Midbrain (tissue), 1 donor: ENCODE measurements at places on chromosomes 3 and 15.

DNA sequence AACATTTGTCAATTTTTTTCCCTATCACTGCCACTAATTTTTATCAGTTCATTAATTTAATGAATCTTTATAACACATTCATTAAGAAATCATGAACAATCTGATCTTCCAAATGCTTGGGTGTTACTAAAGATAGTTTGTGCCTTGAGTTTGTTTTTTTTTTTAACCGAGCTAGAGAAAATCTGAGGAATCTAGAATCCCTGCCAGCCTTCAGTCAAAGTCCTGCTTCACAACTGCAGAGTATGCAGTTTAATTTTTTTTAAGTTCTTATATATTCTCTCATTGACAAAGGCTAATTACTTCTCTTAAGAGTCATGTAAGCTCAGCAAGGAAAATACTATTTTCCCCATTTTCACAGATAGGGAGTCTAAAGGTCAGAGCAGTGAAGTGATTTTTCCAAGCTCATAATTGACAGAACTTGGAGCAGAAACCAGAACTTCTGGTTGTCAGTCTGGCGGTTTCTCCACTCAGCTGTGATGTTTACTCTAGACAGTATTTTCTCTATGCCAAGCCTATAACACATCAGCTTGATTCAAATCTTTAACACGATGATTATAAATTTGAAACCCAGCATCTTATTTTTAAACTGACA lies 55.7 kb downstream of the TNIK start:
- no peak for DNase-seq

DNA sequence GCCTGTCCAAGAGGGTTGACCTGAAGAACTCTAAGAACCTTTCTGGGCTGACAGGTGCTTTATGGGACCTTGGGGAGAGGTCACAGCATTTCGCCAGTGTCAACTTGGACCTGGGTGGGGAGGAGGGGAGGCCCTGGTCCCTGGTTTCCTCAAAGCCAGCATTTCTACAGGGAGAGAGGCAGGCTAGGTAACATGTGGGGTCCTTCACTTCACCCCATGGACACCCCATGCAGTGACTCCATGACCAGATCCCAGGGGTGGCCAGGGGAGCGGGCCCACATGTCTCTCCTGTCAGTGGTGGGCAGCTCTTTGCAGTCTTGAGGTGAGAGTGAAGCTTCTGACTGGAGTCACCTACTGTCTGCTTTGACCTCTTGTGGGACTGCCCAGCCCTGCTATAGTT lies 35.8 kb downstream of the GOLGA6L10 start:
- no peak for DNase-seq

DNA sequence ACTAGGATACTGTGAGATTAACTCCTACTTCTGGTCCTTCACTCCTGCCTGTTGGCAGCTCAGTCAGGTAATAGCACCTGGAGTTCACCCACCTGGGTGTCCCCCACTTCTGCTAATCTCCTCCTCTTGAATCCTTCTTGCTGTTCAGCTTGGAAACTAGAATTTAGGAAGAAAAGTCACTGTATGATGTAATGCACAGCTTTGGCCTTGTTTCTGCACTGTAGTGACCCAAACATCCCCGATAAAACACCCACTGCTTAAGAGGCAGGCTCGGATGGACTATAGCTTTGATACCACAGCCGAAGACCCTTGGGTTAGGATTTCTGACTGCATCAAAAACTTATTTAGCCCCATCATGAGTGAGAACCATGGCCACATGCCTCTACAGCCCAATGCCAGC lies 24.8 kb downstream of the STARD5 start:
- no peak for DNase-seq

DNA sequence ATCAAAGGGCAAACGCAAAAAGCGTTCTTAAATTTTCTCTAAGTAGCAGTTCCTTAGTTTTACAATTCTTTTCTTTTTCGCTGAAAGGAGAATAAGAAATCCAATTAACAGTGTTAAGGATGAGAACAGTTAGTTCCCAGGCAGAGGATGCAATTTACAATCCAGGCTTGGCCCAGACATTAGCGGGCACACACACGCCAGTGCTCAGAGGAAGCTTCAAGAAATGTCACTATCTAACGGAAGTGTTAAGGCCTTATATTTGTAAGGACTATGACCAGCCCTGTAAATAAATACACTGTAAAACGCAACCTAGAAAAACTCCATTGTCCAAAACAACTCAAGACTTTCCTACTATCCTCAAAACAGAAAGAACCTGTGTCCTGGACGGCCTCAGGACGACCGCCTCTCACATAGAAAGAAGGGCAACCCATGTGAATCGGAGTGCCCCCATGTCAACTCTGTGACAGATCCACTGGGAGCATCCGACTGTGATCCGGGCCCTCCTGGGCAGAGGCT lies 1.3 kb downstream of the ACAP2 start:
- DNase-seq: peak; percentile 56

DNA sequence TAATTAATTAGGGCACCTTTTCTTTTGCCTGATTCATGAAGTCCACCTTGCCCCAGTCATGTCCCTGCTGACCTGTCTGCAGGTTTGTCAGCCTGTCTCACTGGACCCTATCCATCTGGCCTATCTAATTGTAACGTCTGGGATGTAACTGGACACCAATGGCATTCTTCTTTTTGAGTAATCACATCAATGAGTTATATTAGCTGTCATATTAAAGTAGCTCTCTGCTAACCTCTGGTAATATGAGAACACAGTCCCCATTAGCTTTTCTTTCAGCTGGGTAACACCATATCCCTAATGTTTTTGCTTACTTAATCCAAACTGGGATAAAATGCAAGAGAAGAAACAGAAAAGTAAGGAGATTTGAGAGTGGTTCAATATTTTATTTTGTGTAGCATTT lies 166.2 kb upstream of the VEPH1 start:
- DNase-seq: no peak

DNA sequence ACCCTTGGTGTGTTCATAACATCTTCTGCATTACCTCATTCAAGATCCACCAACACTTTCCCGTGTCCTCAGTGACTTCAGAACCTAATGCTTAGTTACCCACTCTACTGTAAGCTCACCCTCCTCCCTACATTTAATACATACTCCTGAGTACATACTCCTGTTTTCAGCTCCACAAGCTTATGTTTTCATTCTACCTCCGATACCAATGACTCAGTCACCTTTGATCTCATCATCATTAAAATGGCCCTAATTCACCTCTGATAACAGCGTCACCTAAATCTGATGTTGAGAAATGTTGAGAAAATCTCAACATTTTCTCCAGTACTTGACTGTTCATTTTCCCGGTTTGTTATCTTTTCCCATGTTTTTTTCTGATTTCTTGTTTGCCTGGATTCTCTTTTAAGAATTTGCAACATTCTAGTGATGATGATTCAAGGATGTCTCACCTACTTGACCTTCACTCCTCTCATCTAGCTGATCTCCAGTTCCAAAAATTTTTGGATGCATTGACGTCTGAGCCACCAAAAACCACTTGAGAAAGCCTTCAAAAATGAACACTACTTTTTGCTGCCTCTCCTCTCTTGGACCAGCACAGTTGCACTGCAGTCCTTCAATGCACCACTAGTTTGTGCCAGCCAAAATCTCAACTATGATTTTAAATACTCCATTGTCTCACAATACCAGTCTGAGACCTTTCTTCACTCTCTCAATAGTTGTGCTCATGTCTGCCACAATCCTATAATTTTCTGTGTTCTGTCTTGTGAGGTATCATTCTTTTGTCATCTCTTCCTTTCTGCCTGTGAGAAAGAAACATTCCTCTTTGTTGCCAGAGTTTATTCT lies 220.7 kb upstream of the SEMA6D start:
- no peak for DNase-seq

- no peak for DNase-seq
Measured at GRCh38 chr3:28606283-28606682, 257.7 kb upstream of the AZI2 start.

- DNase-seq: no peak
Measured at GRCh38 chr15:48233246-48233645, 27.1 kb downstream of the SLC12A1 start.

DNA sequence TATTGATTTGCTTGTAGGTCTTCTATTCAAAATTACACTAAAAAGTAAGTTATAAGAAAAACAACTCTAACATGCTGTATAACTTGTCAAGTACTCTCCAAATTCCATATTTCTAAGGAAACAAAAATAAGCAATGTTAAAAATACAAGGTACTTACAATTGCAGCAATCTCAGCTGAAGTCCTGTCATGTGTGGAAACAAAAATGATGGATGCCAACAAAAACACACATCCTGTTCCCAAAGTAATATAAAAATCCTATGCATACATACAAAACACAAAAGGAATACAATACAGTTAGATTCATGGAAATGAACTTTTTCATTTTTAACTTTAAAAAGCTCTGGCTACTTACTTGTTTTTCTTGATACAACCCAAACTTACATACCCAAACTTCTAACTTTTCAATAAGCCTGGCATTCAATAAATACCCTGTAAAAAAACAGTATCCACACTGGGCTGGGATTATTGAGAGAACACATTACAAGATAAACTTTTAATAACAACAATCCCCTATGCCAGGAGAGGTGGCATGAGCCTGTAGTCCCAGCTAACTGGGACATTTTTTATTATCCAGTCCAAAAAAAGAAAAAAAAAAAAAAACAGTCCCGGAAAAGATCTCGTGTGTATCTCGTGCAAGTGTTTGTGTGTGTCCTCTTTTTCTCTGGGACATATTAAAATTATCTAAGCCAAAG lies 14.7 kb downstream of the CMTM6 start:
- no peak for DNase-seq

- no peak for DNase-seq
Measured at GRCh38 chr3:152192050-152192449, 76.7 kb upstream of the MBNL1 start.

DNA sequence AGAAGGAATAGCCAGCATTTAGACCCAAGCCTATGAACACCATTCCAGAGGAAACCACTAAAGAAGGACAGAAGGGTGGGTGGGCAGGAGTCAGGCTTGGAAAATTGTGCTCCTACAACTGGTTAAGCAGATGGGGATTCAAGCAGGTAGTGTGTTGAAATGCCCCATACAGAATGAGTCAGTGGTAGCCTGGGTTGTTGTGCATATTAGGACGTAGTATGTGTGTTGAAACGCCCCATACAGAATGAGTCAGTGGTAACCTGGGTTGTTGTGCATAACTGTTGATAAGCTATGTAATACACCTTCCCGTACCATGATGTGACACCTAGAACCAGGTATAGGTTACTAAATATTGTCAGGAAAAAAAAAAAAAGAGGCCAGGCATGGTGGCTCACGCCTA lies 34.0 kb downstream of the MINDY4B start:
- DNase-seq: no peak

GRCh38 chr3:12413721-12414255 lies 70.5 kb upstream of the TSEN2 start:
- no peak for DNase-seq

- DNase-seq: no peak
Measured at GRCh38 chr3:111737047-111737705, 121.9 kb upstream of the PHLDB2 start.

- no peak for DNase-seq
Measured at GRCh38 chr15:96966554-96966953, 636.1 kb downstream of the NR2F2 start.

DNA sequence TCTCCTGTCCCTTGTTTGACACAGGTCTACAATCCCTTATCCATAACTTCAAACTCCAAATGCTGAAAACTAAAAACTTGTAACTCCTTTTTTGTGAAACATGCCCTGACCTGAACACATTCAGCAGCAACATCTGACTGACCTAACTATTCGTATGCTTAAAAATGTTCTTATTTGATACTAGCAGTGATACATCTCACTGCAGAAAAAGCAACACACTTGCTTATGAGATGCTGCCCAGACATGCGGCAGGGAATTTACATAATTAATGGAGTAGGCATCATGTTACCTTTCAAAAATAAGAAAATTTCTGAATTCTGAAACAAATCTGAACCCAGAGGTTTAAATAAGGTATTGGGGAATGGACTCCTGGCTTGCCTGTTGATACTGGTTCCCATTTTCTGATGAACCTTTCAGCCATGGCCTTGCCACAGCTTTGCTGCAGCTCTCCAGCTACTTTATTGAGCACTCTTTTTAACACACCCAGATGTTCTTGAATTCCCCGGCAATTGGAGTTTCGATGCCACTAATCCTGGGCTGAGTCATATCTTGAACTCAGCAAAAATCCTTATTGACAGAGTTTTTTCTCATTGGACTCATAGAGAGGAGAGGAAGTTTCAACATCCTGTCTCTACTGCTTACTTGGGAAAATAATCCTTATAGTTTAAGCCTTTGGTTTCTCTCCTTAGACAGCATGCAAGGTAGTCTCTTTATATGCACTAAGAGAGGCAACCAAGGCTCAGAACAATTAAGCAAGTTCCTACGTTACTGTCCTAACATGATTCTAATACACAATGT lies 296.6 kb upstream of the LMCD1 start:
- DNase-seq: no peak

DNA sequence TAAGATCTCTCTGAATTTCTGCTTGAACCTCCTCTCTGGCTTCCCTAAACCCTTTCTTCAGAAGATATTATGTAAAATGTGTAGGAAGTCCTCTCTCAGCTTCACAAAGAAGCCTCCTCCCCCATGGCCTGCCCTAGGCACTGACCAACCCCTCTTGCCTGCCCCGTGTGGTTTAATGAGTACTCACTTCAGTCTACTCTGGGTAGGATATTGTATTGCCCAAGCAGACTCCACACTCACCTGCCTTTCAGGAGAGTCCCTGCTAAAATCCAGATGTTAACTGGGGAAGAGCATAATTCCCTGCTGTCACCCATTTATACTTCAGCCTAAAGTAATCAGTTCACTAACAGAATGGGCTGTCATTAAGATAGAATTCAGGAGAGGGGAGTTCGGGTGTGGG lies 2.6 kb upstream of the AGBL1 start:
- no peak for DNase-seq

- no peak for DNase-seq
Measured at GRCh38 chr3:134340362-134340981, 33.8 kb downstream of the AMOTL2 start.

GRCh38 chr3:111173328-111173900 lies 101.8 kb downstream of the NECTIN3 start:
- DNase-seq: no peak

DNA sequence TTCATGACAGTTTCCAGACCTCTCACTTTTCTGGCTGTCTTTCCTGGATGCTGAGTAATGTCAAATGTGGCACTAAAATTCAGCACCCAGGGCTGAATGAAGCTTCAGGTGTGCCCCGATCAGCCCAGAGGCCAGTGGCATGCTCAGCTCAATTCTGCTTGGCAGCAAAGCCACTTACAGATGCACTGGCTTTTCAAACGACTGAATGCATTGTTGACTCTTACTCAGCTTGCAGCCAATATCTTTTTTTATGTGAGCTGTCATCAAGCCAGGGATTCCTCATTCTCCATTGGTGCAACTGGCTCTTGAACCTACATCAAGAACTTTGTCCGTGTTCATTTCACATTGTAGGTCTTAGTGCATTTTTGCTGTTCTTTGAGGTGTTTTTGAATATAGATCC lies 60.7 kb downstream of the ZDHHC19 start:
- no peak for DNase-seq

GRCh38 chr15:41487381-41487780 lies 6.3 kb upstream of the ITPKA start:
- DNase-seq: no peak
